Activated T-helper 1 cell treated with anti-CD3 and anti-CD28 coated beads, Interleukin-2, amount 50 U/mL, for 16 hours (primary cell): ENCODE measurements at places on chromosomes 16 and 17.

DNA sequence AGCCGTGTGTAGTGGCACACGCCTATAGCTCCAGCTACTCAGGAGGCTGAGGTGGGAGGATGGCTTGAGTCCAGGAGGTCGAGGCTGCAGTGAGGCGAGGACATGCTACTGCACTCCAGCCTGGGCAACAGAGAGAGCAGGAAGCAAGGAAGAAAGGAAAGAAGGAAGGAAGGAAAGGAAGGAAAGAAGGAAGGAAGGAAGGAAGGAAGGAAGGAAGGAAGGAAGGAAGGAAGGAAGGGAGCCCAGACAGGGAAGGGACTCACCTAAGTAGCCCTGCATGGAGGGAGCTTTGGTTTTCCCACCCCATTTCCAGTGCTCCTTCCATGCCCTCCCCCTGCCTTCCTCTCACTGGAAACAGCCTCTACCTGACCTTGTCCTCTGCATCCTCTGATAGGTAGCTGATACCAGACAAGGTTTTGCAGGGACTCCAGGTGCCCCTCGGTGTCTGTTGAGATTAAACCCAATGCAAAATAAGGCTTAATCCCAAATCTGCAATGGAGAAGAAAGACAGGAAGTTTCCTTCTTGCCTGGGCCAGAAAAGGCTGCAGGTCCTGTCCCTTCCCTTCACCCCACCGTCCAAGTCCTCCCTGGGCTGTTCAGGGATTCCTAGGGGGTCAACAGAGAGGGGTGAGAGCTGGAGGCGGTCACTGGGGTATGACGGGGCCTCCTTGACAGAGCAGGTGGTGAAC is 21.5 kb upstream of the CA4 start:
- no peak for DNase-seq

GRCh38 chr16:1817716-1818115 is 8.9 kb downstream of the HAGH start:
- no peak for DNase-seq

- no peak for DNase-seq
These were observed 54.3 kb downstream of the RPTOR start for GRCh38 chr17:80598813-80599545.

DNA sequence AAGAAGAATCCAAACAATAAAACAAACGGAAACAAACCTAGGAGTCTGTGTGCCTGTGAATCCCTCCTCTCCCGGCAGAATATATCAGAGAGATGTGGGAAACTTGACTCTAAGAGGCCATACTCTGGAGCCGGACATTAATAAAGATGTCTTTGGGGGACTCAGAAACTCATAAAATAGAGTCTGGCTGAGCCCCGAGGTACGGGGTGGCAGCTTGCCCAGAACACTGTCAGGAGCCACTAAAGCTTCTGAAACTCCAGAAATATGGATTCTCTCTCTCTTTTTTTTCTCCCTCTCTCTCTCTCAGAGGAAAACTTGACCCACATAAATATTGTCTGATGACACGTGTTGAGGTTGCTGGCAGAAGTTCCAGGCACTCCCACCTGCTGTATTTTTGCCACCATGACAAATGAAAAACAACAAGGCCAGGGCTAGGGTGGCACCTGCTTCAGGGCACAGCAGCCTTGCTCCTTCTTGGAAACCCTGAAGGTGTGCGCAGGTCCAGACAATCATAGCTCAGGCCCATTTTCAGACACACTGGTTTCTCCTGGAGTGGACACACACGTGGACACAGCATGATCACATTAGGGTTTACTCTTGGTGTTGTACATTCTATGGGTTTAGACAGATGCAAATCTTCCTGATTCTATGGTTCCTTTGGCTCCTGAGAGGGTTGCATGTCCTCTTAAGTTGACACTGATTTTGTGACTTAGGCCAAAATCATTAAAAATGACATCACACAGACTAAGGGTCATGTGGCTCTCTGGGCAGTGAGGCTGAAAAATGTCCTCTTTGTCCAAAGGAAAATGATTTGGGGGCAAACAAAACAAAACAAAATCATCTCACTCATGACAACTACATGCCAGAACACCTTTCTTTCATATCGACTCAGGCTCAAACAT is 282.6 kb upstream of the IRX3 start:
- DNase-seq, result no peak

DNA sequence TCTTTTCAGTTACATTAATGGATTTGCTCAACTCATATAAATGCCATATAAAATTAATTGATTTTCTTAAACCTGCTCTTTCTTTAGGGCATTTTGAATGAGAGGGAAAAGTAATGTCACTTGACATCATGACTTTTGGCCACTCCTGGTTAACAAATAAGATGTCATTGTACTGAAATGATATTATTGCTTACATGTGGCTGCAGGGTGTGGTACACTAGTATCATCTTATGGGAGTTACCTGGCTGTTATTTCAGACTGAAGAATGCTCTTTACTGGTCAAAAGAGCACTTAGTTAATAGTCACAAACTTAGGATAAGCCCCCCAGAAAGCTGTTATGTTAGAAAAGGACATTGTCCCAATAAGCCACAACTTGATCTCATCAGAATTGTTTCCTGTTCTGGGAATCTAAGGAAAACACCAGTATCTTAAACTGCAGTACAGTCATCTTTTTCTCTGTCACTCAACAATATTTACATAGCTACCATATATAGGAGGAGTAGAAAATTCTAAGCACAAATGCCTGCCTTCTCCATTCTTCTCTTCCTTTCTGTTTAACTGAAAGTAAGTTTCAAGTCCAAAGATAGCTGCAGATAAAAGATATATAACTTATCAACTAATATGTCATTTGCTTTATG is 53.9 kb upstream of the MRC2 start:
- DNase-seq, result no peak

GRCh38 chr17:80445726-80446110 is 30.7 kb downstream of the NPTX1 start:
- DNase-seq, result no peak

- peak; percentile 8 for DNase-seq
These were observed 13.6 kb downstream of the ZC3H7A start for GRCh38 chr16:11783319-11784037.

DNA sequence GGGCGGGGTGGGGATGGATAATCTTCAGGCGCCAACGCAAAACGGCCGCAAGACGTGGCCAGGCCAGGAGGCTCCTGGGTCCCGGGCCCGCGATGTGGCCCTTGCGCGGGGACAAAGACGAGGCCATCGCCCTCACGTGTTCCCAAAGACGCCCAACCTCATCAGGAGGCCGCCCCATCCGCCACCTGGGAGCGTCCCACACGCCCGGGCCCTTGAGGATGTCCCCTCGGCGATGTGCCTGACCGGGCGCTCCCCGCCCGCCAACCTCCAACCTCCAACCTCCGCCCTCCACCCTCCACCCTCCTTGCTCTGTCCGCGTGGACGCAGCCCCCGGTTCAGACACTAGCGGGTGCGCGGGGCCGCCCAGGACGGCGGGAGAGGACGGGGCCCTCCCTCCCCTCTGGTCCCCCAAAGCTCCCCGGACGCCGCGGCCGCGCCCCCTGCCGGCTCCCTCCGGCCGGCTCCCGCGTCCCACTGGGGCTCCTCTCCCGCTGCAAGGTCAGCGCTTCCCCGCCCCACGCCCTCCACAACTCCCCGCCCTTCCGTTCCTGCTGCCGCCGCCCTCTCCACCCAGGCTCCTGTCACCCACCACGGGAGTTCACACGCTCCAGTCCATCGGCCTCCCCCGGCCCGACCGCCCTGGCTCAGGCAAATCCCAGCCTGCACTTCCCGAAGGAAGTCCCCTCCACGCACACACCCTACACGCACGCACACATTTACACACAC is 250.8 kb upstream of the RPL38 start:
- no peak for DNase-seq

DNA sequence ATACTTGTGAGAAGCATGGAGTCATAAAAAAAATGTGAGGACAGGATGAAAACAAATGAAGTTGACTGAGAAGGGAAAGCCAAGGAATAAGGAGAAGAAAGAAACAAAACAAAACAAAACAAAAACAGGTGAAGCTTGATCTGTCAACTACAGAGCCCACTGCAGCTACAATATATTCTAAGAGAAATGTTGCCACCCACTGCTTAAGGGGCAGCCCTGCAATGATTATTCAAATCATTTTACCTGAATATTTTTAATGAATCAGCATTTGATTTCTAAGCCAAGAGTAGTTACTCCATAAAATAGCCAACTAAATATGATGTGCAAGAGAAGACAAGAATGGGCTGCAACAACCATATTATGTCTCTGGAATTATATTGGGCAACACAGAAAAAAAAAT is 252.0 kb upstream of the KIF2B start:
- no peak for DNase-seq
